ENCODE measurements at places on chromosomes 5 and 9.
A peak's percentile ranks its signal among the peaks of the same experiment; 100 is the strongest.

DNA sequence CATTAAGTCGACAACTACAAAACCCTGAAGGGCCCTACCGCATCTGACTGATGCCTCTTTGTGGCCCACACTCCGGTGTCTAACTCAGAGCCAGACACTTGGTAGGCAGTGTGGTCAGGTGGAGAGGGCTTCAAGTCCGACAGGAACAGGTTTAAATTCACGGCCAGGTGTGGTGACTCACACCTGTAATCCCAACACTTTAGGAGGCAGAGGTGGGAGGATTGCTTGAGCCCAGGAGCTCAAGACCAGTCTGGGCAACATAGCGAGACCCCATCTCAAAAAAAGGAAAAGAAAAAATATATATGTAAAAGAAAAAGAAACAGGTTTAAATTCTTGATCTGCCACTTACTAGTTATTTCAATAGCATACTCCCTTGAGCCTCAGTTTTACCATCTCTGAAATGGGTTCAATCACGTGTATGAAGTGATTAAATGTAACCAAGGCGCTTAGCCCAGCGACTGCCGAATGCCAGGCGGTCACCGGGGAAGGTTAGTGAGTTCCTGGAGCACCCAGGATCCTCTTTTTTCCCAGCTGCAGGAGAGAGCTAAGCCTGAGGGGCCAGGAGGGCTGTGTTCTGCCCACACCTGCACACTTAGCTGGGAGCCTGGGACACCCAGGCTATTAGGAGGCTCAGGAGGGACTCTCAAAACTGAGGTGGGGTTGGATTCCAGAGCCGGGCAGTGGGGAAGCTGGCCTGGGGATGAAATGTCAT, 943 bp downstream of the CLTB start:
- DNase-seq: no peak

GRCh38 chr5:107289030-107289714, 381.6 kb downstream of the EFNA5 start:
- no peak for DNase-seq

- no peak for DNase-seq
These were observed 31.2 kb downstream of the NR3C1 start for GRCh38 chr5:143372187-143372829.

DNA sequence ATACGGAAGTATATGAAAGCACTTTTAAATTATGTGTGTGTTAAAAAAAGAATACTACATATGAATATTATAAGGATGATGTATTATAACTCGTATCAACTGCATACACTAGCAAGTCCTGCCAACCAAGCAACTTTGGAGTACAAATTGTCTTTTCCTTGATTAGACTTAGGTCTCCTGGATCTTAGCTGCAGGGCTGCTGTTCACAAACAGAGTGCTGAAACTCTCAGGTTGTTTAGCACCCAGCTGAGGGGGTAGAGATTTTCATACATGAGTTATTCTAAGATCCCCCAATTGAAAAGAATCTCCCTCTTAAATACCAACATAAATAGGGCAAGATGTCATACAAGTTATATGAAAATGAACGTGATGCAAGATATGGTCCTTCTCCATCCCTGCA, 149.8 kb upstream of the TNC start:
- DNase-seq: no peak

DNA sequence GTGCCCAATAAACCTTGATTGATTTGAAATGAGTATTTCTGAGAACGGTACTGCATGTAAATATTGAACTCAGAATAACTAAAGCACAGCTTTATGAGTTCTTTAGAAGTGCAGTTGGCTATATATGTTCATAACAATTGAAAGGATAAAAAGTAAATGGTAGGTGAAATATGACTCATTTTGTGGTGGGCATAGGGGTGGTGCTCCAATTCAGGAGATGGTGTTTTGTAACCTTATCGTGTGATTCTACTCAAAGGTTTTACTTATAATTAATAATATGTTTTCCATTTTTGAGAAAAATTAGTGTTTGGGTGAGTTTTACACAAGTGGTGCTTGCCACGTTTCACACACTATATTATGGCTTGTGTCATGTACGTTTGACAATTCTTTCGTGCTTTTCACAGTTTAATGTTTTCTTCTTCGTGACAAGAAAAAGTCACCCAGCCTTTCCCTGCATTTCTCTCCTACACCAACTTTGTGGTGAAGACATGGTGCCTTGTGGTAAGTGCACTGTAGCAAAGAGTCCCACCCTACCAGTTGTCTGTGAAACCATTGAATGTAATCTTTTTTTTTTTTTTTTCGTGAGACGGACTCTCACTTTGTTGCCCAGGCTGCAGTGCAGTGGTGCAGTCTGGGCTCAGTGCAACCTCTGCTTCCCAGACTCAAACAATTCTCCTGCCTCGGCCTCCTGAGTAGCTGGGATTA, 492.5 kb upstream of the SGCD start:
- no peak for DNase-seq

DNA sequence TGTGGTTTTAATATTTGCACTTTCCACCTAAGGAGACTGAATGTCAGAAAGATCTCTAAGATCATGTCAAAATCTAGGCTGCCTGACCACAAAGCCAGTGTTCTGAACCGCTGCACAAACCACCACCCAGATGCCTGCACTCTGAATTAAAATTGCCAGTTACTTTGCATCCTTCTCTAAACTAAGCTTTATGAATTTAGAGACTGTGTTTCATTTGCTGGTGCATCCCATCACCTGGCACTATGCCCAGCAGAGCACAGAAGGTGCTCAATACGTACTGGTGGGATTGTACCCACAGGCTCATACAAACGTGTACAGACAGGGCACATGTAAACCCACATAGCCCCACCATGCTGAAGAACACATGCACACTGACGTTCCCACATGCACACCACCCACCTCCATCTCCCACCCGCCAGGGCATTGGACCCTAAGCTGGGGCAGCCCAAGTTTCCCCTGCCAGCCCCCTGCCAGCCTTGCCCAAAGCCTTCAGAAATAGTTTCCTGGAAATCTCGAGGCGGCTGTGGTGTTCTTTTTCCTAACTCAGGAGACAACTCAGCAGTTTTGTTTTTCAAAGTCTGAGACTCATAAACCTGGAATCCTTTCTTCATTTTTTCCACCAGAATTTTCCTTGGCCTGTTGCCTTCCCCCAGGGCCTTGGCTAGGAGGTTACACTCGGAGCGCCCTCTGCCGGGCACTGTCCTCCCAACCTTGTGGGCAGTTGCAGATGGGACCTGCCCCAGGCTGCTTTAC, 9.6 kb upstream of the TRAF1 start:
- DNase-seq: peak; percentile 77

GRCh38 chr9:77899679-77900354, 131.8 kb downstream of the GNAQ start:
- DNase-seq: no peak
